IMR-90 (cell line): ENCODE measurements at places on chromosomes 1 and 21.

DNA sequence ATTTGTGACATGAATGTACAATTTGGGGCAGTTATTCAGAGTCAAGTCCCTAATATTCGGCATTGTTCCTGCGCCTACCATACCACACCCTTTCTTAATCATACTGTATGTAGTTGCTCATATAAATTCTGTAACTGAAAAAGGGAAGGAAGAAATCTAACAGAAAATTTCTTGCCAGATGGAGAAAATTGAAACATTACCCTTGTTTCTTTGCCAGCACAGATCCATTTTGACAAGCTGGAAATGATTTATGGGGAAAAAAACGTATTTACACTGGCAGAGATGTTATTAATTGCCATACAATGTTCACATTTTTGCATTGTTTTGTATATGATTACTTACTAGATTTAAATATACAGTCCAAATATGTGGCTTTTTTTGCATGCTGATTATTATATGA is 363.8 kb upstream of the PKN2 start:
- no peak for DNase-seq

DNA sequence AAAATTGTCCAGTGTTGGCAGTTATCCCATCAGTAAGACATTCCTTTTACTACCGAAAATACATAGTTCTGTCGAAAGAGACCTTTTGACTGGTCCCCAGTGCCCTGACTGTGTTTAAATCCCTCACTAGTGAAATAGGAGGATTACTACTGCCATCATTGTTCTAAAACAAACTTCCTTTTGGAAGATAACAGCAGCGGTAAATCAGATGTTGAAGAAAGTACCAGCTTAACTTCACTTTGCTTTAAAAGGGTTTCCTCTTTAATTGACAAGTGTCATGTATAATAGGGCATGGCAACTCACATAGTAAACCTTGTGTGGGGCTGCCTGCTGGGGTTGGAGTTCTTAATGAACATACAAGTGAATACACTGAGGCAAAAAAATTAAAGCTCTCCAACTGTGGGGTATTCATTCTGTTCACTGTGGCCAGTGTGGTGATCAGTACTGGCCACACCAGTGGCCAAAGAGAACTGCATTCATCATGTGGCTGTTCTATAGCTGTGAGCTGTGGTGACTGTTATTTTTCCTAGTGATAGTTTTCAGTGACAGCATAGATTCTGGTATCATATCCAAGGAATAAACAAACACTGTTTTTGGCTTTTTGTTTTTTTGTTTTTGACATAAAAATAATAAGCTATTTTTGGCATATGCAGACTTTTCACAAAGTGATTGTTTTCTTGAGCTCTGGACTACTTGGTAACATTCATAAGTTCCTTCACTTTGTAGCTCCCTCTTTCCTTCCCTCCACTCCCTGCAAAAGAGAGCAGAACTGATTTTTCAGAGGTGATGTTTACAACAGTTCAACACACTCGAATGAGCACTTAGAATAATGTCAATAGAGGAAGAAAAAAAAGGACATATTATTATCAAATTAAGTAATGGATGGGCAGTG is 74.5 kb downstream of the NFIA start:
- DNase-seq: no peak

DNA sequence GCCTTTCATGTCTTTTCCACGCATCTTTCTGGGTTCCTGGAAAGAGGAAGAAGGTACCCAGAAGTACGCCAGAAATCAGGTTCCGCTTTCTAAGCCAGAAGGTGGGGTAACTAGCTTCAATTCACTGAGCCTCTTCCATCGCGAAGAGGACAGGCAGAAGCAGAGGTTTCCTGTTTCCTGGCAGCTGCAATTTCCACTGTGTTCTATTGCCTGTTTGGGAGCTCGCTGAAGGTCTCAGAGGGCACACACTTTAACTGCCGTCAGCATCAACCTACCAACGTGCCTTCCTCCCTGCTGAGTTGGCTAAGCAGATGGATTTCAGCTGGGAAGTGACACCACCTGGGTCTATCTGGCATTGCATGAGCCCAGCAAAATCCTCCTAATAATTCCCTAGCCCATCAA is 10.0 kb downstream of the NCF2 start:
- DNase-seq: no peak

- DNase-seq: no peak
Observed at GRCh38 chr1:218514689-218515088, 169.6 kb downstream of the TGFB2 start.

- peak; percentile 67 for DNase-seq
Observed at GRCh38 chr1:94927405-94928175, 680 bp upstream of the CNN3 start.

DNA sequence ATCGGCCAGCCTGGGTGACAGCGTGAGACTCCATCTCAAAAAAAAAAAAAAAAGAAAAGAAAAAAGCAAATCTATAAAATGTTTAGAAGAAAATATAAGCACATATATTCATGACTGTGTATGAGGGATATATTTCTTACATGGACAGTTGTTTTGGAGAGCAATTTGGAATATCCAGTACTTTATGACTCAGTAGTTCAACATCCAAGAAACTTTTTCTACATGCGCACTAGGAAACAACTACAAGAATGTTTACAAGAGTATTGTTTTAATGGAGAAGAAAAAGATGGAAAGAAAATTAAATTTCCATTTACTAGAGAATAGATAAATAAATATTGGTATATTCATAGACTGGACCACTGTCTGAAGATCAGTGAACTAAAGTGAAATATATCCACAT is 77.5 kb downstream of the MAST2 start:
- peak; percentile 75 for DNase-seq

DNA sequence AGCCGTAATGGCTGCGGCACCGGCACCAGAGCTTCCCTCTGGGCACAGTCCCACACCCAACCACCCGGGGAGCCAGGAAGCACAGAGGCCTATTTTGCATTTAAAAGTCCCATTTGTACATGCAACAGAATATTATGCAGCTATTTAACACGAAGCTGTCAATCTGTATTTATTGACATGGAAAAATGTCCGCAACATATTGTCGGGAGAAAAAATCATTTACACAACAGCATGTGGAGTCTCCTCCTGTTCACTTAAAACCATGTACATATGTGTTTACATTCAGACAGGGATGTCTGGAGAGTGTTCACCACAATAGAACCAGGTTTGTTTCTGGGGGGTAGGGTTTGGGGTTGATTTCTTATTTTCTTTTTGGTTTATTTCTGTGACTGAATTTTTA is 63.4 kb upstream of the GRIK3 start:
- no peak for DNase-seq

DNA sequence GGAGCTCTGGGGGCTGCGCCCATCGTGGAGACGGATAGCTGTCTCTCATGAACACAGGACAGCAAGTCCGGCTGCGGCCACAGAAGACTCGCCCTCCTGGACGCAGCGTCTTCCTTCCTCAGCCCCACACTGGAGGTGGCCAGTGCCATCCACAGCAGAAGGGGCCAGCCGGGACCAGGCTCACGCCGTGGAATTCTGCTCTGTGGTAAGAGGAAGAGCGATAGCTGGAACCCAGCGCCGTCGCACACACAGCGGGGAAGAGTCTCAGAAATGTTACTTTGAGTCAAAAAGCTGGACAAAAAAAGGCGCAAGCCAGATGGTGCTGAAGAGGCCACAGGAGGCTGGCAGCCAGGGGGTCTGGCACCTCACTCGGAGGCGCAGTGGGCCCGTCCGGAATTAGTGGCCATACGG is 113.9 kb upstream of the COL6A1 start:
- DNase-seq: no peak

DNA sequence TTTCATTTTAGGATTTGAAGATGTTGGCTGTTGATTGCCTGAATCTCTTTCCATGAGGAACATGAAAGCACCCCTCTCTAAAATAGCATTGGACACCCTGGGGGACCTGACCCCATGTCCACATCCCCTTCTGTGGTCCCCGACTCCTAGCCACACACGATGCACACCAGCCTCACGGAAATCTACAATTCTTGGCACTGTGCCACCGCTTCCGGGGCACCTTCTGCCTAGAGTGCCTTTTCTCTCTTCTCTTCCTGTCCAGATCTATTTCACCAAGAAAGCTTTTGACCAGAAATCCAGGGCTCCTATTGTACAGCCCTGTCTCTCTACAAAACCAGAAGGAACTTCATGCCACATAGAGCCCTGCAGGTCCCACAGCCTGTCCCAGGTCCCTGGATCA is 50.3 kb downstream of the MYSM1 start:
- no peak for DNase-seq

DNA sequence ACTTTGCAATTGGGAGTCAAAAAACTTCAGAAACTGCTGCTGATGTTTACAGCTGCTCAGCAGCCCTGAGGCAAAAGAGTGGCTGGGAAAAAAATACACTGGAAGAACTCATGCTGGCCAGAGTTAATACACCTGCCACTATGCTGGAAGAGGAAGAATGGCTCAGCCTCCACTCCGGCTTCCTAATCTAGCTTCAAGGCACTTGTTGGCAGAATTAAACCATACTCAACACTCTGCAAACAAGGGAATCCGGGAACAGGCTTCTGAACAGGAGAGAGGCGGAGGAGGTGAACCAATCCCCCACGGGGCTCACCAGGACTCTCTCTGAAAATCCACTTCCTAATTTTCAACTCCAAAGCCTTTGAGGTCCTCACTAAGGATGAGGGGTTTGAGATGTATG is 120.1 kb downstream of the CCDC185 start:
- DNase-seq: no peak

- no peak for DNase-seq
Observed at GRCh38 chr1:200660719-200661118, 9.0 kb downstream of the DDX59 start.

GRCh38 chr1:116697548-116698243 is 30.2 kb upstream of the IGSF3 start:
- no peak for DNase-seq

GRCh38 chr1:78006521-78006920 is 1.8 kb downstream of the DNAJB4 start:
- DNase-seq: no peak

- DNase-seq: no peak
Observed at GRCh38 chr1:100028765-100029164, 59.0 kb downstream of the SLC35A3 start.

DNA sequence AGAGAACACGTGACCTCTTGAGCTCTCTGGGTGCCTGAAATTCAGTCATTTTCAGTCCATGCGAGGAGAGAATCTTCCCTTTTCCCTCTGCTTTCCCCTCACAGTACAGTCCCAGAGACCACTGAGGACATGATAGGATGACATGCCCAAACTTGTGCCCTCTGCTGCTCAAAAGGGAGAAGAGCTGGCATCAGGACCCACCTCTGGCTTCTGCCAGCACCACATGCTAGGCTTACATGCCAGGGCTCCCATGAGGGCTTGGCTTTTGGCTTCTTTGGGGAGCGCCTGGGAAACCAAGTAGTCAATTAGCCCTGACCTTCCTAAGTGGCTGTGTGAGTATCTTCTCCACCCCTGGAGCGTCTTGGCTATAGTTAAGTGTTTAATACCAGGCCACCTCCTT is 13.8 kb upstream of the KCNQ4 start:
- DNase-seq: no peak

DNA sequence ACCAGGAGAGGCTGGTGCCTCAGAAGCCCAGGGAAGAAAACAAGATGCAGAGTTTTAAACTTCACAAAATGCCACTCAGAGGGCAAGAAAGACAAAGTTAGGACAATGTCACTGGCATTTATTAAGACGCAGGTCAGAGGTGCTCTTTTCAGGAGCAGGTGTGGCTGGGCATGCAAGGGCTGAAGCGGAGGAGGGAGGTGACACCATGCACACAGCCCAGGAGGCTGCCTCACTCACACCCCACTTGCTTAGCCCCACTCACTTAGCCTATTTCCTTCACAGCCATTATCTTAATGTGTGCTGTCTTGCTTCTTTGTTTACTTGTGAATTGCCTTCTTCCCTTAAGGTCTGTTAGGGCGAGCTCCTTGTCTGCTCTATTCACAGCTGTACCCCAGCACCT is 17.2 kb downstream of the HIVEP3 start:
- DNase-seq: no peak

- peak; percentile 35 for DNase-seq
Observed at GRCh38 chr1:44354268-44354839, 703 bp downstream of the ERI3 start.

DNA sequence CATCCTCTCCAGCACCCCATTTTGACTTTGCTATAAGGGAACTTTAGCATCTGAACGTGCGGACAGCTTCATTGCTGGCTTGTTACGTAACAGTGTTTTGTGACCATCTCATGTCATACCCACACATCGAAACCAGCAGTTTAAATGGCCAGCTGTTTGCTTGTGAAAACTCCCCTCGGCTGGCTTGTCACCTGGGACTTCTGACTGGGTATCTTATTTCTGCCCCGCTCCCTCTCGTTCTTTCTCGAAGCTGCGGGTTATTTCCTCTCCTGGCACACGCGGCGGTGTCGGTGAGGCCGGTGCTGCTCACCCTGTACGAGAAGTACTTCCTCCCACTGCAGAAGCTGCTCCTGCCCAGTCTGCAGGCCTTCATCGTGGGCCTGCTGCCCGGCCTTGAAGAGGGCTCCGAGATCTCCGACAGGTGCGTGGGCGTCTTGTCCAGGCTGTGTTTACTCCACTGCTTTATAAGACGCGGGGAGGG is 43.5 kb downstream of the DOP1B start:
- no peak for DNase-seq

DNA sequence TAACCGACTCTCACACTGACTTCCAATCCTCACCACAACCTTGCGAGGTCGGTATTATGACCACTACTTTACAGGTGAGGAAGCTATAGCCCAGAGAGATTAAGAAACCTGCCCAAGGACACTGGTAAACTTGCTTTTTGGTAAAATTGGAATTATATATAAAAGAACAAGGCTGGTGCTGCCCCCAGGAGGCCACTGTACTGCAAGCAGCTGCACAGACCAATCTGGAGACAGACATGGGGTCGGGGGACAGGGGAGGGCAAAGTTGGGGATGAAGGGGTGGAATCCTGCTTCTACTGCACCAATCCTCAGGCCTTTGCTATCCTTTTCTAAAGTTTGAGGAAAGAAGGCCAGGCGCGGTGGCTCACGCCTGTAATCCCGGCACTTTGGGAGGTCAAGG is 280.8 kb downstream of the SPATA17 start:
- DNase-seq: no peak

DNA sequence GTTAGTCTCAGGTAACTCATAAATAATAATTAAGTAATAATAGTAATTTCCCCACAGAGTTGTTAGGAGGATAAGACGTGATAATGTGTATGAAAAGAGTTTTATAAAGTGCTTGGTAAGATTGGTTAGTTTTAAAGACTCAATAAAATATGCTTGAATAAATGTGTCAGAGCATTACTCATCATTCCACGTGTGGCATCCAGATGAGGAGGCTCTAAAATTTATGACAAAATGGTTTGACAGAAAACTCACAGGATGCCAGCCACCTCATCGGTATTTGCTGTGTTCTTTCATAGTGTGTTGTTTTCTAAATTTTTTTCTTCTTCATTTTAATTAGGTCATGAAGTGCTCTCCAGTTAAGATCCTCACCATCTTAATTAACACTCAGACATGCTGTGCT is 19.1 kb upstream of the SPAG17 start:
- DNase-seq: no peak

GRCh38 chr1:1857096-1857703 is 33.7 kb downstream of the GNB1 start:
- DNase-seq: no peak

GRCh38 chr1:118290571-118290970 is 105.5 kb upstream of the SPAG17 start:
- DNase-seq: no peak

- no peak for DNase-seq
Observed at GRCh38 chr1:168752171-168752832, 23.3 kb upstream of the DPT start.
